ENCODE measurements at places on chromosomes 7 and 10. TPM values are rescaled to one million over a fixed set of nuclear protein-coding genes. Genes with fewer than 3 reads are reported as not detected.

EPO gene
- total RNA-seq = not detected

PRPS1L1 gene
- total RNA-seq = not detected

SVIL gene
- total RNA-seq = 429 TPM

HOXA5 gene
- 0.79 TPM for total RNA-seq

TFPI2 gene
- 17.4 TPM for total RNA-seq

NPC1L1 gene
- not detected for total RNA-seq

ARMH3 gene
- 2.7 TPM for total RNA-seq

NPSR1 gene
- not detected for total RNA-seq

KIN gene
- 31.4 TPM for total RNA-seq

DEPP1 gene
- 6.8 TPM for total RNA-seq

DYDC2 gene
- total RNA-seq = not detected

CEP55 gene
- total RNA-seq = 198 TPM

ZNF479 gene
- not detected for total RNA-seq

CADPS2 gene
- 16.1 TPM for total RNA-seq

AVL9 gene
- 26.8 TPM for total RNA-seq

ATRNL1 gene
- 36.2 TPM for total RNA-seq

PAXIP1 gene
- total RNA-seq = 9.9 TPM

CHST3 gene
- 15.8 TPM for total RNA-seq

ZNF503 gene
- total RNA-seq = 6.0 TPM

COL17A1 gene
- not detected for total RNA-seq

CALY gene
- total RNA-seq = not detected

KEL gene
- total RNA-seq = 5.1 TPM

CDHR1 gene
- total RNA-seq = 0.03 TPM

TSPAN13 gene
- 64.3 TPM for total RNA-seq

CRPPA gene
- total RNA-seq = 4.4 TPM

CYP2C8 gene
- not detected for total RNA-seq

CDK6 gene
- total RNA-seq = 136 TPM

SLC18A3 gene
- not detected for total RNA-seq

ACSM6 gene
- total RNA-seq = not detected

NODAL gene
- not detected for total RNA-seq

NPFFR1 gene
- total RNA-seq = not detected

MYO3A gene
- total RNA-seq = not detected

TCAF2 gene
- total RNA-seq = 2.2 TPM

GDF2 gene
- not detected for total RNA-seq

MKI67 gene
- total RNA-seq = 50.4 TPM

KAZALD1 gene
- total RNA-seq = 1.8 TPM

ZNF117 gene
- 2.3 TPM for total RNA-seq

ANK3 gene
- total RNA-seq = not detected

DNAJC9 gene
- total RNA-seq = 85.5 TPM

Data from SJSA1 (cell line).